Activated naive CD4-positive, alpha-beta T cell treated with anti-CD3 and anti-CD28 coated beads for 36 hours (primary cell): ENCODE measurements at places on chromosomes 7 and 10.

GRCh38 chr10:113326160-113327111, 226.4 kb upstream of the HABP2 start:
- no peak overlapping the region for H3K4me3 ChIP-seq
- DNase-seq, result peak; percentile 64
- no peaks in the 10 kb centered on the region for H3K36me3 ChIP-seq
- no peak overlapping the region for H3K27ac ChIP-seq
- H3K27me3 ChIP-seq, result peaks cover 9% of the 10 kb centered on the region

DNA sequence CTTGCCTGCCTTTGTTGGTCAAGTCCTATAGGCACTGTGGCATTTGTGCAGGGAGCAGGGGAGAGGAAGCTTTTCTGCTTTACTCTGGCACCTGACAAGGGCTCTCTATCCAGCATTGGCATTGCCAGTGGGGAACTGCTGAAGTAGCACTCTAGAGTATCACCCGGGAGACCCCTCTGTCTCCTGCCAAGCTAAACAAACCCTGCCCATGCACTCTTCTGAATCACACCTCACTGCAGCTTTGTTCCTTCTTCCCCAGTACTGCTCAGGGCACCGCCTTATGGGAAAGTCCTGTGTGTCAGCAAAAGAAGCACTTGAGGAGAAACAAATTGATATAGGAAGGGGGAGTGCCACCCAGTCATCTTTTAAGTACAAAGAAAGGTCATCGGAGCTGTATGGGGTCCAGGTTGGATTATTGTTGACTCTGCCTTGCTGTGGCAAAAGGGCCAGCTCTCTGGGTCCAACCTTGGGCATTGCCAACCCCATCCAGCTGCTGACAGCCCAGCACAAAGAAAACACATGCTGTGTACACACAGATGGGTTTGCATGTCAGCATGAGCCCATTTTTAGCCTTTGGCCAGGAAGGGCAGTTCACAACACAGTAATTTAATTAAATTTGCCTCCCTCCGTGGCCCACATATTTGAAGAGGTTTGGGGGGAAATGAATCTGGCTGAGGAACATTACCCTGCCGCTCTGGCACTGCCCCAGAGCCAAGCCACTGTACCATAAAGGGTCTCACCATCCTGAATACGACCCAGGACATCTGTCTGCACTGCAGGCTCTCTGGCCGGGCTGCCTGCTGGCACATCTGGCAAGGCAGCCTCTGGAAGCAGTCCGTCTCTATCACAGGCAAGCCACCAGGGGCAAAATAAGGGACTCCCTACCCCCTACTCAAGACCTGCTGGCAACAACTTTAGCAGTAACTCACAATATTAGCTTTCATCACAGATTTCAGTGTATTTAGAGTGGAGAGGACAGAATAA, 13.1 kb downstream of the LRRC4 start:
- H3K27ac ChIP-seq, result no peak overlapping the region
- no peak for DNase-seq
- H3K36me3 ChIP-seq, result peaks cover 18% of the 10 kb centered on the region
- H3K27me3 ChIP-seq, result no peaks in the 10 kb centered on the region

GRCh38 chr10:120607710-120608703, 151.0 kb downstream of the PLPP4 start:
- DNase-seq, result no peak
- H3K27me3 ChIP-seq, result peaks cover 5% of the 10 kb centered on the region
- H3K36me3 ChIP-seq, result no peaks in the 10 kb centered on the region
- H3K27ac ChIP-seq, result no peak overlapping the region

DNA sequence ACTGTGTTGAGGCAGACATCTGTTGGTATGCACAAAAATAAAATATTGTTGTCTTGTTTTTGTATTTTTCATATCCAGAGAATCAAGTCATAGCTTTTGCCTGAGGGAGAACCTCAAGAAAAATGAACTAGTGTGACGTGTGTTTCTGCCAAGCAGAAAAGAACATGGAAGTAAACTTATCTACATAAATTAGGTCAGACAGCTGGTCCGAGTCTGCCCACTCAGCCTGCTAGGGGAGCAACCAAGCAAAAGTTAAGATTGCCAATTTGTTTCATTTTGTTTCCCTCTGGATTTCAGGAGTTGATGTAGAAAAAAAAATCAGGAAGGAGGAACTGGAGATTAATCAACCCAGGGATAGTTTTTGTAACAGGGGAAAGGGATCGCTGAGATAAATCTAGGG, 572.4 kb upstream of the LRRTM3 start:
- H3K27ac ChIP-seq, result no peak overlapping the region
- H3K27me3 ChIP-seq, result no peaks in the 10 kb centered on the region
- no peak overlapping the region for H3K4me3 ChIP-seq

GRCh38 chr10:89120931-89121763, 86.0 kb downstream of the CH25H start:
- H3K27ac ChIP-seq, result no peak overlapping the region
- H3K36me3 ChIP-seq, result no peaks in the 10 kb centered on the region
- no peaks in the 10 kb centered on the region for H3K4me1 ChIP-seq
- no peak for DNase-seq

DNA sequence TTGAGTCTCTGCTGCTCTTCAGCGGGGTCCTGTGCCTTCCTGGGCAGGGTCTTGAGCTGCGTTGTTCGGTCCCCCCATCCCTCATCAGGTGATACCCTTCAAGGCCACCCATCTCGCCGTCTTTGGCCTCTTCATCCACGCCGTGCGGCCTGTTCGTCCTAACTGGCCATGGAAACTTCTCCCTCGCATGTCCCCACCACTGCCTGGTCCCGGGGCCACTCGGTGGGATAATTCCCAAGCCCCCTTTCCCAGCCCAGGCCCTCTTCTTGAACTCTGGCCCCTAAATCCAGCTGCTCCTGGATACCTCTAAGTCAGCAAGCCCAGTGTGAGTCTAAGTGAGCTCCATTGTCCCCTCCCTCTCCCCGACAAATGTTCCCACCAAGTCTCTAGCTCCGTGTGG, 74.5 kb downstream of the CAMK1D start:
- no peaks in the 10 kb centered on the region for H3K27me3 ChIP-seq
- no peak for DNase-seq
- peaks cover 5% of the 10 kb centered on the region for H3K36me3 ChIP-seq
- peaks cover 22% of the 10 kb centered on the region for H3K4me1 ChIP-seq

DNA sequence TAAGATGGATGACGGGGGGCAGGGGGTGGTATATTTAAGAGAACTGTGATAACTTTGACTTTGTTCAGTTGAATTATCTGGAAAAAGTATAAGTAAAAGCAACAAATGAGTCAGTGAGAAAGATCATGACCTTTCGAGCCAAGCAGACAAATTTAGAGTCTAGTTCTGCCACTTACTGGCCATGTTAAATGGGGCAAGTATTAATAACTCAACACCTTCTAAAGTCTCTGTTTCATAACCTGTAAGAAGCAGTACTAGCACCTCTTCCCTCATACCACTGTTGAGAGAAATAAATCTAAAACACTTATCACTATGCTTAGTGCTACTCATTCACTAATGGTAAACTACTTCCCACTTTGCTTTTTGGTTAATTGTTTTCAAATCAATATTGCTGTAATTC, 604.4 kb upstream of the LRRN3 start:
- H3K4me1 ChIP-seq, result no peaks in the 10 kb centered on the region
- no peak overlapping the region for H3K27ac ChIP-seq
- no peak for DNase-seq

GRCh38 chr10:123331438-123331837, 177.2 kb downstream of the BUB3 start:
- DNase-seq, result no peak
- peaks cover 2% of the 10 kb centered on the region for H3K27me3 ChIP-seq
- no peak overlapping the region for H3K4me3 ChIP-seq

DNA sequence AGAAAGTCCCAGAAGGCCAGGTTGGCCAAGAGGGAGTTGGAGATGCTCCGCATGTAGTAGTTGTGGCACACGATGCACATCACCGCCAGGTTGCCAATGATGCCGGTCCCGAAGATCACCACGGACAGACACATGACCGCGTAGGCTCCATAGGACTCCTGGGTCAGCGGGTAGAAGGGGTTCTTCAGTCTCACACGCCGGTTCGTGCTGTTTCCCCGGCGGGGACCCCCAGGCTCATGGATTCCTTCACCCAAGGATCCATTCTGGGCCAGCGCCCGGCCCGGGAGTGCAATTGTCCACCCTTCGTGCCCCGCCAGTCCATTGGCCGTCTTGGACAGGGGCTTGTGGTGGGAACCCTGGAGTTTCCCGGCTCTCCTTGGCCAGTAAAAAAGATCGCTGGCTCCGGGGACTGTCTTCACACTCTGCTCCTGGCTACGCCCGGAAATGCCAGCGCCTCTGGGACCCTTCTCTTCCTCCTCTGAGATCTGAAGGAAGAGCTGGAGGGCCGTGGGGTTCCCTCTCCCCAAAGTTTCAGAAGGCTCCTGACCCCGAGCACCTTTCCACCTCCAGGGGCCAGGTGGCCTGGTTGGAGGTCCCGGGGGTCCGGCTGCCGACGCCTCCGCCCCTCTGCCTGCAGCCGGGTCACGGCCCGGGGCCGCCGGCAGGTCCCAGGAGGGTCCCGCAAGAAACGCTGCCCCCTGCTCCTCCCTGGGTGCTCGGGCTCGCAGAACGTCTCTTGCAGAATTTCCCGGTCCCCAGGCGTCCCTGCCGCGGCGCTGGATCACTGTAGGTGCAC, 1.3 kb downstream of the GPR37 start:
- H3K27me3 ChIP-seq, result peaks cover 58% of the 10 kb centered on the region
- peak overlapping the region; percentile 72 for H3K4me3 ChIP-seq
- no peak overlapping the region for H3K27ac ChIP-seq
- H3K36me3 ChIP-seq, result no peaks in the 10 kb centered on the region

DNA sequence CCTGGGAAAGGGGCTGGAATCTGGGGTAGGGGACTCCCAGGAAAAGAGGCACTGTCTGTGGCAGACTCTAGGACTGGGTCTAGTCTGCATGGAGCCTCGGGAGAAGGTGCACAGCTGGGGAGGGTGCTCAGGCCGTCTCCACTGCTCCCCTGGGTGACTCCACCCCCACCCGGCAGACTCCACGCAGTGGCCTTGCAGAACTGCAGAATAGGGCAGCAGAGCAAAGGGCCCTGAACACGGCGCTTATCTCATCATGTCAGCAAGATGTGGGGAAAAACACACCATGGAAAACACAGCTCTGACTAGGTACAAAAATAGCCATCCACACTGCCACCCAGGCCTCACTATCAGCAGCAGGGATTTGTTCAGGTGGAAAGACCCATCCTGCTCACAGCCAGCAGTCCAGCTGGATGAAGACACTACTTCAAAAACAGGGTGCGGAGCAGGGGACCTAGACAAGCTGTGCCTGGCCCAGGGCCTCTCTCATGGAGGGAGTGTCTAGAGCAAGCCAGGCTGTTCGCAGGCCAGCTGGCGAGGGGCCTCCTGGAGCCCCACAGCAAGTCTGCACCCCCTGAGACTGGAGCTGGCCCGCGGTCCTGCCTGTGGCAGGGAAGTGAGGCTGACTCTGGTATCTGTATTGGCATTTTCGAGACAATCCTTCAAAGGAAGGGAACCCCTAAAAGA, 11.7 kb downstream of the MAT1A start:
- H3K36me3 ChIP-seq, result no peaks in the 10 kb centered on the region
- H3K4me3 ChIP-seq, result no peak overlapping the region
- no peaks in the 10 kb centered on the region for H3K4me1 ChIP-seq
- H3K27ac ChIP-seq, result no peak overlapping the region

DNA sequence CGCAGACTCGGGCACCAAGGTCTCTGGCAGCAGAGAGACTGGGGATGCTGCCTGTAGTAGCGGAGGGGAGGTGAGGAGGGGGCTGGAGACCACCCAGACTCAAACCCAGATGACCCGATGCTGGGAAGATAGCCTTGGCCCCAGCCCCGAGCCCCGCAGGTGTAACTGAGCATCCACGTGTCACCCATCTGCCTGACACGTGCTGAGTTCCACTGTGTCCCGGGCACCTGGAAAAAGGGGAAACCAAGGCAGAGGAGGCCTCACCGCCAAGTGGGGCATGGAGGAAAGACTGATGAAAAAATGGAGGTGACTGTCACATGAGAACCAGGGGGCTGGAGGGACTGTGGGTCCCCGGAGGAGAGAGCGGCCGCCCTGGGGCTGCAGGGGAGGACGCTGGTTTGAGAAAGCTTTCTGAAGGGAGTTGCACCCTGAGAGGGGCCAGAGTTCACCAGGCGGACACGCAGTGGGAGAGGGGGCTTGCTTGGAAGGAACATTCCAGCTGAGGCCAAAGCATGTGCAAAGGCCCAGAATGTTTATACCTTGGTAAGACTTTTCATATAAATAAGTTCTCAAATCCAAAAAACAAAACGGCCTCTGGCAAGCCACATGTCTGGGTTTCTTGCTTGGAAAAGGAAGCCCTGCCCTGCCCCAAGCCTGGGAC, 27.4 kb upstream of the ELN start:
- no peak for DNase-seq
- no peak overlapping the region for H3K27ac ChIP-seq
- no peaks in the 10 kb centered on the region for H3K36me3 ChIP-seq
- H3K27me3 ChIP-seq, result peaks cover 5% of the 10 kb centered on the region
- H3K4me3 ChIP-seq, result no peak overlapping the region
- H3K4me1 ChIP-seq, result no peaks in the 10 kb centered on the region

DNA sequence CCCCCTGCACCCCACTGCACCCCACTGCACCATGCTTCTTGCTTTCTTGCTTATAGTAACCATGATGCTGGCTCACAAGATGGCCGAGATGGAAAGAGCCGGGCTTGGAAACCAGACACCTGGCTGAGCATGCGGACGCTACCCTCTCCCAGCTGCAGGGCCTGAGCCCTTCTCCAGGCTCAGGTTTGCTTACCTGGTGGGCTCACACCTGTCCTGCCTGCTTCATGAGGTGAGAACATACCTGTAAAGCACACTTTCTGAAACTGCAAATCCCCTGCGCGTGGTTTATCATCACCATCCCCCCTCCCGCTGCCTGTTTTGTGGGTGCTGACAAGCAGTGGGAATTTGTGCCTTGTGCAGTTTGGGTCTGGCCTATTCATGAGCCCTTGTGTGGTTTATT, 302.7 kb downstream of the GLRX3 start:
- H3K36me3 ChIP-seq, result no peaks in the 10 kb centered on the region
- H3K27ac ChIP-seq, result no peak overlapping the region
- no peak overlapping the region for H3K4me3 ChIP-seq
- no peak for DNase-seq
- H3K27me3 ChIP-seq, result peaks cover 2% of the 10 kb centered on the region

- H3K36me3 ChIP-seq, result peaks cover 32% of the 10 kb centered on the region
- no peak overlapping the region for H3K4me3 ChIP-seq
- no peaks in the 10 kb centered on the region for H3K27me3 ChIP-seq
Observed at GRCh38 chr7:37377231-37377630, 71.4 kb downstream of the ELMO1 start.

- DNase-seq, result no peak
- no peak overlapping the region for H3K4me3 ChIP-seq
- peaks cover 5% of the 10 kb centered on the region for H3K4me1 ChIP-seq
- no peak overlapping the region for H3K27ac ChIP-seq
- no peaks in the 10 kb centered on the region for H3K27me3 ChIP-seq
Observed at GRCh38 chr10:9299966-9300365, 1245.5 kb downstream of the GATA3 start.

- no peaks in the 10 kb centered on the region for H3K27me3 ChIP-seq
- no peak overlapping the region for H3K4me3 ChIP-seq
- no peak for DNase-seq
- H3K36me3 ChIP-seq, result no peaks in the 10 kb centered on the region
- H3K4me1 ChIP-seq, result peaks cover 55% of the 10 kb centered on the region
- no peak overlapping the region for H3K27ac ChIP-seq
Observed at GRCh38 chr7:77328669-77329068, 87.5 kb downstream of the GSAP start.
